Esophagus muscularis mucosa (tissue), 4 donors: ENCODE measurements at places on chromosomes 5 and 9.

DNA sequence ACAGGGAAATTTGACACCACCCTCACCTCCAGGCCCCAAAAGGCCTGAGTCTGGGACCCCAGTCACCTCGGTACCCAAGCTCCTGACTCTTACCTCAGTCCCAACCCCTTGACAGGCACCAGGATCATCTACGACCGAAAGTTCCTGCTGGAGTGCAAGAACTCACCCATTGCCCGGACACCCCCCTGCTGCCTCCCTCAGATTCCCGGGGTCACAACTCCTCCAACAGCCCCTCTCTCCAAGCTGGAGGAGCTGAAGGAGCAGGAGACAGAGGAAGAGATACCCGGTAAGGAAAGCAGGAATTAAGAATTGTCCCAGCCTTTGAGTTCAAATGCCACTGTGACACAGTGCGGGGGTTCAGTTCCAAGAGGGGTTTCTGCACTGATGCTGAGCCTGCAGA is 1.3 kb downstream of the EIF4EBP3 start:
- no peaks in the 10 kb centered on the region for H3K27me3 ChIP-seq
- peaks cover 51% of the 10 kb centered on the region for H3K4me1 ChIP-seq
- peak; percentile 74 for DNase-seq

- H3K4me3 ChIP-seq: no peak overlapping the region
- H3K4me1 ChIP-seq: peaks cover 31% of the 10 kb centered on the region
- no peaks in the 10 kb centered on the region for H3K27me3 ChIP-seq
- H3K27ac ChIP-seq: no peak overlapping the region
- DNase-seq: no peak
Measured at GRCh38 chr9:116643691-116644090, 43.4 kb upstream of the TRIM32 start.

GRCh38 chr5:134958755-134959154 is 9.0 kb upstream of the CATSPER3 start:
- H3K27me3 ChIP-seq: no peaks in the 10 kb centered on the region
- H3K36me3 ChIP-seq: peaks cover under 1% of the 10 kb centered on the region
- H3K27ac ChIP-seq: no peak overlapping the region
- DNase-seq: no peak
- H3K4me1 ChIP-seq: no peaks in the 10 kb centered on the region
- H3K4me3 ChIP-seq: no peak overlapping the region

DNA sequence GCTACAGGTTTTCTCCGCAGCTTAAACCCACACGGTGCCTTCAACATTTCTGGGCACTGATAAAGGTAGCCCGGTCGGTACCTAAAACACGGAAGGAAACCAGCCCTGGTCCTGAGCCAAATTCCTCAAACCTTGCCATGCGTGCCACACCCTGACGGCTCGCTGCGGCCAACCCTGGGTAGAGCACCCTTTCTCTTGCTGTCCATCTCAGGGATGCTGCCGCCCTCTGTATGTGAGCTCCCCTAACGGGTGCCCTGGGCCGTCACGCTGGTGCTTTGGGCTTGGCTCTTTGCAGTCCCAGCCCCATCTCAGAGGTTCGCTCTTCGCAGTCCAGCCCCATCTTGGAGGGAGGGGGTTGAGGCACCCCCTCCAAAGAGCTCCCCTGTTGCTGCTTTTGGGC is 43.9 kb downstream of the PNPLA7 start:
- no peaks in the 10 kb centered on the region for H3K4me1 ChIP-seq
- H3K27ac ChIP-seq: no peak overlapping the region
- peaks cover 8% of the 10 kb centered on the region for H3K36me3 ChIP-seq
- no peaks in the 10 kb centered on the region for H3K27me3 ChIP-seq
- H3K4me3 ChIP-seq: no peak overlapping the region
- DNase-seq: no peak
